ENCODE measurements at places on chromosomes 7 and 10.

DNA sequence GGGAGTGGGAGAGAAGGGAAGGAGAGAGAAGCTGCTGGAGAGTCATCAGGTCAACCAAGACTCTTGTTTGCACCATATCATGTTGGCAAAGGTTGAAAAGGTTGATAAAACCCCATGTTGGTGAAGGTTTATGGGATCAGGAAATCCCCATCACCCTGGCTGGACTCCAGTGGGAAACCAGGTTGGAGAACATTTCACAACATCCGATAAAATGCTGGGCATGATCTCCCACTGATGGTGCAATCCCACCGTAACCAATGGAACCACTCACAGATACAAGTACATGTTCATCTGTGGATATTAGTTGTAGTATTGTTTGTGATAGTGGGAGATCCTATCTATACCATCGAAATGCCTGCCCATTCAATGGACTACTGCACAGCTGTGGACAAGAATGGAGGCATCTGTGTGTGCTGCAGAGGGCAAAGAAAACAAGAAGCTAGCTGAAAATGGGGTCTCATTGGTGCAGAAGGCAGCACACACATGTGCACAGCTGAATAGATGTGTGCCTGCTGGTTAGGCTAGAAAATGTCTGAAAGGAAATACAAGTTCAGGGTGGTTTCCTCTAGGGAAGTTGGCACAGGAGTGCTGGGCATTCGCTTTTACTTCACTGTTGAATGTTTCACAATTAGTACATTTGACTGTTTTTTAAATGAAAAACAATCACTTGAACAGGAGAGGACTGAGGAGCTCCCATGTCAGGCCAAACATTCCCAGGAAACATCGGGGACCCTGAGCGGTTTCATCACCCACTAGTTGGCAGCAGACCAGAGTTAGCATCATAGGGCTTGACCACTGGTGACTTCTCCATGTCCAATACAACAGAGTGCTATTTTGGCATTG, 80.4 kb upstream of the MGMT start:
- DNase-seq: no peak

DNA sequence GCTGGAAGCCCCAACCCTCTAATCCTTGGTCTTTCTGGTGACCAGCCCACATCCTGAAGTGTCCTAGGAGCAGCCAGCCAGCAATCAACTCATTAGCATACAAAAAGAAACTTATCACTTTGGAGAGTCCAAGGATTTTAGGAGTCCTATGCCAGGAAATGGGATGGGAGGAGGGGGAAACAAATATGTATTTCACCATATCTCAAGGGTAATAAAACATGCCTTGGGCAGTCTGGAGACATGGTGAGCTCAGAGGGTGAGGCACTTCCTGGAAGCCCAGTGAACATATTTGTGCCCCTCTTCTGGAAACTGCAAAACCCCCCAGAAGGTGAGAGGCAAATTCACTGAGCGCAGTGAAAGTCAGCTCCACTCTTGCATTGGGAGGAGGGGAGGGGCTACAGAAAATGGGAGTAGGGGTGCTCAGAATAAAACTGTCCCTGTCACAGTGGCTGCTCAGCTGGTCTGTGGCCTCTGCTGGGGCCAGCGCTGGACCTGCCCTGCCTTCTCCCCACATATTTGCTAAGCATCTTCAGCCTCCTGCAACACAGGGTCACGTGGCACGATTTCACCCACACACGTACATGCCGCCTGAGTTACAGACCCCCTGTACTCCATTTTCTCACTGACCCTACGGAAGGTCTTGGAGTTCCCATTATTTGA, 17.7 kb upstream of the ZMIZ1 start:
- DNase-seq: no peak

- no peak for DNase-seq
Observed at GRCh38 chr7:39153647-39154046, 175.9 kb downstream of the POU6F2 start.

GRCh38 chr7:50342616-50343114, 38.1 kb downstream of the IKZF1 start:
- DNase-seq: no peak

DNA sequence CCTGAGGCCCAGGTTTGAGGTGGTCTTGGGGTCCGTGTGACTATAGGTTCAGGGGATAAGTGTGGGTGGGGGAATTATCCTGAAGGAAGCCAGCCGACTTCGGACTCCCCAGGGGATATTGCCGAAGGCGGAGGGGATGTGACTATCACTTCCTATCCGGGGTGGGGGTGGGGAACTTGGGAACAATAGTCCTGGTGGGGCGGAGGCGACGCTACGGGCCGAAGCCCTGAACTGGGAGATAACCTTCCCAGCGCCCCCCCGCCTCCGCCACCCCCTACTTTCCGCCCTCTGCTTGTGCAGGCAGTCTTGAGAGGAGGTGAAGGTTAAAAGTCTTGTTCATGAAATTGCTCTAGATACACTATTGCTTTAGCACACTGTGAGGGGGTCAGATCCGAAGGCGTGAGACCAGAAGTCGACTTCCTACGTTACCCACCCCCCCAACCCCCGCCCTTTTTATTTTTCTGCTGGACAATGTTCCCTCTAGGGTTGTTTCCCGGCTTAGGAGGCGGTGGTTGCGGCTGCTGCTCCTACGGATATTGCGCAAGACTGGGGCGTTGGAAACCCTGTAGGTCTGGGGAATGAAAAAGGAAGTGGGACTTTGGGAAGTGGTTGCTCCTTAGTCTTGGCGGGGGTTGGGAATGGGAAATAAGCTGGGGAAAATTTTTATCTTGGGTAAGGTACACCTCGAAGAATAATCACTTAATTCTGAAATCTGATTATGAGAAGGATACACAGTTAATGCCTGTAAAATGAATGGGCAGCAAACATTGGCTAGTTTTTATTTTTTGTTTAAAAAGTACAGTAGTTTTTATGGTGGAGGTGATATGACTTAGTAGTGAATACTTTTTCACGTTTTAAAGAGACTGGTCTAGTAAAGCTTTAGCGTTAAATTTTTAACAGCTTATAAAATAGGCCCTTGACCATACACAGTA, 1.5 kb downstream of the PTPN12 start:
- DNase-seq: no peak

DNA sequence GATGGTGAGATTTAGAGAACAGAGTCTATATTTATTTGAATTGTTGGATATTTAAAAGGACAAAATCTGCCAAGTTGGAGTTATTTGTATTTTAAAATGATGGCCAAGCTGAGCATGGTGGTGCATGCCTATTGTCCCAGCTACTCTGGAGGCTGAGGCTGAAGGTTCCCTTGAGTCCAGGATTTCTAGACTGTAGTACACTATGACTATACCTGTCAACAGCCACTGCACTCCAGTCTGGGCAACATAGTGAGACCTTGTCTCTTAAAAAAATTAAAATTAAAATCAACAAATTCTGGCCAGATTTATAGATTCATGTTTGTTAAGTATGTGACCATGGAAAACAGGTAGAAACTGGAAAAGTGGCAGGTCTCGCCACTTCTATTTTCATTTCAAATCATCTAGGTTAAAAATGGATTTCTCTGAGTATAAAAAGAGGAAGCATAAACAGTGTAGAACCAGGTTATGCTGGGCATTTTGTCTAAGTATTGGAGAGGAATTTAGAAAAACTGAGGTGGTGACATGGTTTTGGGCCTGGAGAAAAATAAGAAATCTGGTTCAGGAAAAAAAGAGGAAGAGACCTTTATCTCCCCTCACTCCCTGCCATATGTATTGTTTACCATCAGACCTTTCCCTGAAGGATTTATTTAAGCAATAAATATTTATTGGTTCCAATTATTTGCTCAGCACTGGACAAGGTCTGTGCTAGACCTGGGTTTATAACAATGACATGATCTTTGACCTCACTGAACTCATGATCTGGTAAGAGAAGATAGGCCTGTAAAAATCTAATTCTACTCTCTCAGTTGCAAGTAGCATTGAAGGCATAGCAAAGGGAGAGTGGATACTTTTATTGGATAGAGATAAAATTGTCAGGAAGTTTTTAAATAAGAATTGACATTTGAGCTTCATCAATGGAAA, 134.2 kb downstream of the TSPAN12 start:
- no peak for DNase-seq

GRCh38 chr7:106959753-106960152, 84.8 kb upstream of the PRKAR2B start:
- DNase-seq: no peak

- DNase-seq: no peak
Observed at GRCh38 chr7:39301543-39301942, 264.7 kb upstream of the YAE1 start.

DNA sequence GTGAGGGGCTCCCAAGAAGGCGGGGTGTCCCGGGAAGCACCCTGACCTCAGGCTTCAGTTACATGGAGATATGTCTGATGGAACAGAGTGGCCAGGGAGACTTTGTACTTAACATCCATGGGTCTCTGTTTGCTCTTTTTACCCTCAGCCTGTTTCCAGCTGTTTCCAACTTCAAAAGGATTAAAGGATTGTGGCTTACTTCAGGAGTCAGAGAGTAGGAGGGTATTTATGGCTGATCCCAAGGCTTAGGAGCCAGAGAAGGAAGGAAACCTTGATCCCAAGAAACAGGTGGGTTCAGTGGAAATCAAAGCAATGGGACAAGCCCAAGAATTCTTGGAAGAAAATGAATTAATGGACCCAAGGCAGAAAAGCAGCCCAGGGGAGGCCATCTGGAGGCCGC, 37.7 kb upstream of the ZNF438 start:
- DNase-seq: peak; percentile 30

GRCh38 chr7:38973760-38974159, 3.9 kb upstream of the POU6F2 start:
- DNase-seq: no peak

DNA sequence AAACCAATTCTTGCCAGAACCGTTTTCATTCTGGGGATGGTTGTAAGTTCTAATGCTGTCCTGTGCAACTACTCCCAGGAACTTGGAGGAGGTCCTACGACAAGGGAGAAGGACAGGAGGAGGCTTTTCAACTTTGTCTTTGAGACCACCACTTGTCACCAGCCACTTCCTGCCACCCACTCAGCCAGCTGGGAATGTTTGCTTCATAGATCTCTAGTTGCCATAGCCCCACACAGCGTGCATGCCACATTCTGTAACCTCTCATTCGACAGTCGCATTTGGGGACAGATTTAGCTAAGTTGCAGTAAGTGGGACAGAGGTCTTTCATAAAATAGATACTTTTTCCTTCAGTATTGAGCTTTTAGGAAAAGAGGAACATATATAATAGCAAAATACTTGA, 78.0 kb downstream of the TAF3 start:
- no peak for DNase-seq

- no peak for DNase-seq
Observed at GRCh38 chr10:26156019-26156418, 60.6 kb upstream of the GAD2 start.

DNA sequence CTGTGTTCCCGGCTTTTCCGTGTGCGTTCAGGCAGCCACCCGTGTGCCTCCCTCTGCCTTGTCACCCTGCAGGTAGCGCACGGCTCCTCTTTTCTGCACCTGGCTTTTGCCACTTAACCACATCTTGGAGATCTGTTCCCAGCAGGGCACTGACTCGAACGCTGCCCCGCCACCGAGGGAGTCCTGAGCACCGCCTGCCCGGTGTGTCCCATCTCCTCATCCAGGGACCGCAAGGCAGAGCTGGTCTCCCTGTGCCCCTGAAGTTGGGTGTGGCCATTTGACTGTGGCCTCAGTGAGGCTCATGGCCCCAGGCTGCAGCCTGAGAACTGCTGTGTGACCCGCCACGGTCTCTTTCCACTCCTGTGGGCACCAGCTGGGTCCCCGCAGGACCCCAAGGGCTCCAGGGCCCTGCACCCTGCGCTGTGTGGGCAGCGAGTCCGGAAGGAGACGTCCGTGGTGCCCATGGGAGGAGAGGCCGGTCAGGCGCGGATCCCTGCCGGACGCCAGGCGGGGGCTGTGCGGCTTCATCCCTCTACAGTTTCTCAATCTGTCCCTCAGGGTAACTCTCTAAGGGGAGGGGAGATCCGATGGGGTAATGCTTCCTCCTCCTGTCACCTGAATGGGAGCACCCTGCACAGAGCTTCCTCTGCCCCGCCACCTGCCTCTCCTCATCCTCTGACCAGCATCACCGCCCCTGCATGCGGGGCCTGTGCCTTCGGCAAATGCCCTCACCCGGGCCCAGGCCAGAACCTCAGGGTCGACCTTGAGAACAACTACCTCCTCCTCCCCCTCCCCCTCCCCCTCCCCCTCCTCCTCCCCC, 1.8 kb upstream of the INTS1 start:
- DNase-seq: no peak

- DNase-seq: no peak
Observed at GRCh38 chr10:34526186-34526585, 288.9 kb downstream of the PARD3 start.

DNA sequence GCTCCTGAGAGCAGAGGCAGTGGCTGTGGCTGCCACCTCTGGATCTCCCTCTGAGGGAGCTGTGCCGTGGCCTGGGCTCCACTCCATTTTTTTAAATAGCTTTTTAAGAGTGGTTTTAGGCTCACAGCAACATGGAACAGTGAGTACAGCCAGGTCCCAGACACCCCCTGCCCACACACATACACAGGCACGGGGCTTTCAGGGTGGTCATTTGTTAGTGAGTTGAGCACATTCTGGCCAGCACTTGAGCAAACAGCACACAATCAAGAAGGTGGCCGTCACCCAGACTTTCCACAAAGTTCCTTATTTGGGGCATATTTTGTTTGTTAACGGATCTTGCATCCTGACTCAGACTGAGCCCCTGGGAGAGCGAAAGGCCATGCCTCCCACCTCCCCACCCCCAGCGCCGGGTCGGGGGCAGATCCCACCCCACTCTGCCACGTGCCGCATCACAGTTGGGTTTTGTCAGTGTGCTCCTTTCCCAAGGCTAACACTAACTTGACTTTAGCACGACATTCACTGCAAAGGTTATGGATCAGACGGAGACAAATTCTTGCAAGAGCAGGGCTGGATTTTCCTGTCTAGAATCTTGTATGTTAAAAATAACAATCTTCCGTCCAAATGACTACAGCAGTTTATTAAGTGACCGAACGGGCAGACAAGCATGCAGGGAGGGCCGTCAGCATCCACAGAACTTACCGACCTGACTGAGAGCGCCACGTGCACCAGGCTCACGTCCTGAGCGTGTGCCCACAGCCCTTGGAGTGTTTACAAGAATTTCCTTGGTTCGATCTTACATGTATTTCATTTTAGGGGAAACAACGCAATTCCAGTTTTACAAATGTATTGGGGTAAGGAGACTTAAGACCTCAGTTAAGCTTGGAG, 156.5 kb upstream of the NPS start:
- DNase-seq: no peak
